H1 (cell line): ENCODE measurements at places on chromosomes 13 and 19.

DNA sequence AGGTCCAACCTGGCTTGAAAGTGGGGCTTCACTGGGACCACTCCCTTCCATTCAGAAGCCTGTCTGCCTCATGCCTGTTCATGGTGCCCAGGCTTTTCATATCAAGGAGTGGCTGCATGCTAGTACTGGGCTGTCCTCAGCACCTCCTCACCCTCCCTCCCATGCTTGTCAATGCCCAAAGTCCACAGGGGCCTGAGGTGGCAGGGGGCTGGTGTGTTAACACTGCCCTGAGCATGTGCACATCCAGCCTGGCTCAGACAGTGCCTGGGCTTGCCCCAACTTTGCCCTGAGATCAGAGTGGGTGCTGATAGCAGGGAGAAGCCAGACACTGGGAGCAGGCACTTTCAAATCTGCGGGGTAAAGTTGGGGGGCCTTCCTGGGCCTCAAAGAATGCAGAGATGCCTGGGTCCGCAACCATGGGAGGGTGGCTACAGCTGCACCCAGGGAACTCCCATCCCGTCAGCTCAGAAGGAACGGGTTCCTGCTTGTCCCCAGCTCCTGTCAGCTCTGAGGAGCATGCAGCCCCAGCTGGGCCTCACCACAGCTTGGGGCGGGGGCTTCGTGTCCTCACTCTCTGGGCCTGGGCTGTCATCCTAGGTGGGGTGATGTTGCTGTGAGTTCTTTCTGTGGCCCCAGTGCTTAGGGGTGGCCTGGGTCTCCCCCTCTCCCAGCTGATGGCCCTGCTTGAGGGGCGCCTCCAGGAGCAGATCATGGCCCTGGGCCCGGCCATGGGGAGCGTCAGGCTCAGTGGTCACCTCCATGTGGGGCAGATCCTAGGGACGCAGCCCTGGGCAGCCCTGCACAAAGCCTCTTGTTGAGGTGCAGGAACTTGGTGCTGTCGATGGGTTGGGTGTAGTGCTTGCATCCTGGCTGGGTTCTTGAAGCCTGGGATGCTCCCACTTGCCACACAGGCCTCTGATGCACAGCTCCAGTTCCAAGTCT is 830.6 kb upstream of the SLITRK5 start:
- no peak for DNase-seq

- DNase-seq = no peak
Observed at GRCh38 chr19:2758601-2759313, 18.9 kb upstream of the SLC39A3 start.

DNA sequence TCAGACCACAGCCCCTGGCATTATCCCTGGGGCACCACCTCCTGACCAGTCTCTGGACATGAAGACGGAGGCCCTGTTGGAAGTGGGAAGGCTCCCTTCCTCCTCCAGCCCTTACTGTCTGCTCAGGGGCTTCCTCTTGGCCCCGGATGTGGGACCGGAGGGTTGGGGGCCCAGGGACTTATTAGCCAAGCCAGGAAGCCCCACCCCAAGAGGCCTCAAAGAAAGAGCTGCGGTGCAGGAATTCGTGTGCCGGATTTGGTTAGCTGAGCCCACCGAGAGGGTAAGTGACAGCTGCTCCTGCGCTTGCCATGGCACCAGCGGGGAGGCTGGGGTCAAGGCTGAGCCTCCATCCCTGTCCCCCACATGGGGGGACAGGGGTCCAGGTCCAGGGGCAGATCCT is at the start of gene RETN:
Gene RETN, plus strand, starts transcription at position 208 of the 400 bp plus-strand sequence. CDS start 278 bp downstream, outside the sequence.
- DNase-seq = no peak

GRCh38 chr19:12364391-12365235 is 870 bp downstream of the ZNF442 start:
- no peak for DNase-seq

DNA sequence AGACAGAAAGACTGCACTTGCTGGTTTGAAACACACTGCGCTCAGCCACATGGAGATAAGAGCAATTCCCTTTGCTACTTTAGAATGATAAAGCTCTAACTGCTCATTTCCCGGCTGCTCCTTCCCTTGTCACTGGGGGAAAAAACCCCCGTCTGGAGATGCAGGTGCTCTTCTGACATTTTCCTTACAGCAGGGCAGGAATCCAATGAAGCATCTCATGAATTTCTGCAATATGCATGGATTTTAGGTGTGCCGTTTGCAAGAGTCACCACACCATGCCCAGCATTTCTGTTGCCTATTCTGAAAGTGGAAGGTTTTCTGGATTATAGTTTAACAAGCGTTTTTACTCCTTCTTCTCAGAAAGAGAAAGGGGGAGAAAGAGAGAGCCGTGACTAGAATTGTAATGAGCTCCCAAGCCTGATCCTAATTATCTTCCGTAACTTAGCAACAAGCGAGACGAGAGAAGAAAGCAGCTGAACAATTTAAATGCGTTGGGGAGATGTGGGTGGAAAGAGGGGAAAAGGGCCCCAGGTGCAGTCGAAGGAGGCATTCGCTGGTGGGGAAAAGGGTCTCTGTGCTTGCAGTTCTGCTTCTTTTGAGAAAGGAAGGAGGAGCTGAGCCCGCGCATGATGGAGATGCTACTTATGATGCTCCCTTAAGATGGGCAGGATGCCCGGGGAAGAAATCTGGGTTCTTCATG is 76.6 kb upstream of the SPATA13 start:
- no peak for DNase-seq

DNA sequence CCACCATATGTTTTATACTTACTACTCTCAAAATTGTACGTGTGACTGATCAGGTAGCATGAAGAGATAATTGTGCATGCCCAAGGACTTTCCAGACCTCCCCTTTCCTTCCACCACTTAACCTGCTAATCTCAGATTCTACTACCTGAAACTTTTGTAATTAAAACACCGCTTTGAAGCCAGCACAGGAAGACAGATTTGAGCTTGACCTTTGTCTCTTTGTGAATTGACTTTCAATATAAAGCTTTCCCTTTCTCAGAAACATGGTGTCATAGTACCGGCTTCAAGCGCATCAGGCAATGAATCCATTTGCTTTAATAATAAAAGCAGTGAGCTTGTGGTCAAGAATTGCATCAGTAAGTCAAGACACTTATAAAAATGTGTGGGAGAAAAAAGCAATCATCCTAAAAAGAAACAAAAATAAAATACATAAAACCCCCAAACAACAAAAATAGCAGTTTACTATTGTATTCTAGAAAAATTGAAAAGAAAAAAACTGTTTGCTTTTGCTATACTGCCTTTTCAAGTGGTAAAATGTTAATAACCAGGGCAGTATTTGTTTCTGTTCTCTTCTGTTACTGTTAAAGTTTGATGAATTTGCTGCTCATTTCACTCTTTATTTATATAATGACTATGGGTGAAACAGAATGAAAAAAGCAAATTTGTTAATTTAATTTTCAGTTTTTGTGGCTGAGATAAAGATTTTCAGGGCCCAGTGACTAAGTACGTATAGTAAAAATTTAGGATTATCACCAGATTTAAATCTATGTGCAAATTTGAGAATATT is 2075.3 kb downstream of the PCDH9 start:
- no peak for DNase-seq

DNA sequence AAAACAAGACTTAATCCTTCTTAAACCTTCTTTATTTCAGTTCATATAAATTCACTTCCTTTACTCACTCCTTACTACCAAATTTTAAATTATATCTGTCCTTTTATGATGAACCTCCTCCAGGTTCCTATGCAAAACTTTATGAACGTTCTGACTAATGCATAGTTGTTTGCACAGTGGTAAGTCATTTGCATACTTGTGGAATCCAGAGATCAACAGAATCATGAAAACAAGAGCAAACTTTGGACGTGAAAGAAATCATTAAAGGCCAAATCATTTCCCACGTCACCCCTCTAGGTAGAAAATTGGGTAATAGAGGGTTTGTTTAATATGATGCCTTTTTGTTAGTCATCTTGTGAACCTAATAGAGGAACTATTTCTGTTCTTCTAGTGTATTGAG is 32.3 kb upstream of the MYCBP2 start:
- DNase-seq = no peak

DNA sequence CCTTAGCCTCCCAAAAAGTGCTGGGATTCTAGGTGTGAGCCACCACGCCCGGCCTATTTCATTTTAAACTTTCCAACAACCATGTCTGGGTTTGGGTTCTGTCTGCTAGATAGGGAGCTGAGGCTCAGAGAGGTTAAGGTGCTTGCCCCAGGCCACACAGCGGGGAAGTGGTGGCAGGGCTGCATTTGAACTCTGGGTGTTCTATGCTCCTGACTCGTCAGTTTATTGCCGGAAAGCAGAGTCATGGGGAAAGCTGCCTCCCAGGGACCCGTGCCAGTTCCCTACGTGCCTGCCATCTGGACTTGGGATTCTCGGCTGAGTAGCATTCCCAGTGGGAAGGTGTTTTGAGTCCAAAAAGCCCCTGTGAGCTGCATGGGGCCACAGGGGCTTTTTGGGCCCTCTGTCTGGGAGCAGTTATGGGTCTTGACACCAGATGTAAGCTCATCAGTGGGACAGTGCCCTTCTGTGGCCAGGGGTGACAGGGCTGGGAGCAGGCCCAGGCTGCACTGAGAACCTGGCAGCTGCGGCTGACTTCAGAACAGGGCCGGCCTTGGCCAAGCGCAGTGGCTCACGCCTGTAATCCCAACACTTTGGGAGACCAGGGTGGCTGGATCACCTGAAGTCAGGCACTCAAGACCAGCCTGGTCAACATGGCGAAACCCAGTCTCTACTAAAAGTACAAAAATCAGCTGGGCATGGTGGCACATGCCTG is 10.9 kb downstream of the RFX1 start:
- DNase-seq = no peak

GRCh38 chr19:56664511-56664910 is 7.0 kb downstream of the ZNF835 start:
- DNase-seq = no peak

GRCh38 chr19:1080360-1081161 is 13.6 kb downstream of the ARHGAP45 start:
- DNase-seq = no peak

DNA sequence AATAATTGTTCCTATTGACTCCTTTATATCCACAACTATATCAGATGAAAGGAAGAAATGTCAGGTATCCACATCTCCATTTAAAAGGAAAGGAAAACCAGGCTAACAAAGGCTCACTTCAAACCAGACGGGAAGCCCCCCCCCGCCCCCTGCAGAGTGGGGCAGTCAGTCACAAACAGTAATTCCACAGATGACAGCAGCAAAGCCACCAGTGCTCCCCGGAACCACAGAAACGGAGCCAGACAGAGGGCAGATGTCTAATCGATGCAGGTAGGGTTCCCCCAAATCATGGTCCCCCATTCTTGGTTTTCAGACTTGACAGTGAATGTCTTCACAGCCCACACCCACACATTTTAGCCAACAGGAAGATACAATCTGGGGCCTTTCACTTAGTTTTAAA is 100.8 kb downstream of the STK24 start:
- no peak for DNase-seq
